Omental fat pad (tissue), 4 donors: ENCODE measurements at places on chromosomes 1 and 21. TPM values are rescaled to one million over a fixed set of nuclear protein-coding genes. Genes with fewer than 3 reads are reported as not detected.

The KLF17 gene
- total RNA-seq, result 0.24 TPM

The FCRLA gene
- 0.84 TPM for total RNA-seq

The RASSF5 gene
- 16.1 TPM for total RNA-seq

The PLA2G2C gene
- not detected for total RNA-seq

The CYP4A11 gene
- 0.79 TPM for total RNA-seq

The FAM163A gene
- total RNA-seq, result 0.56 TPM

The ATP6V0B gene
- 223 TPM for total RNA-seq

The EIF2D gene
- total RNA-seq, result 55.8 TPM

The GCSAML gene
- total RNA-seq, result 0.28 TPM

The S100A7A gene
- not detected for total RNA-seq

The KRTAP19-3 gene
- total RNA-seq, result not detected

The KCNK1 gene
- 1.9 TPM for total RNA-seq

The C8B gene
- total RNA-seq, result not detected

The DDR2 gene
- total RNA-seq, result 140 TPM

The CAMK1G gene
- not detected for total RNA-seq

The TTC24 gene
- total RNA-seq, result not detected

The DENND2D gene
- 19.5 TPM for total RNA-seq

The C8A gene
- total RNA-seq, result not detected

The ATAD3C gene
- 2.4 TPM for total RNA-seq

The TSTD1 gene
- 31.6 TPM for total RNA-seq
